ENCODE measurements at places on chromosomes 6 and 20. TPM values are rescaled to one million over a fixed set of nuclear protein-coding genes. Genes with fewer than 3 reads are reported as not detected.

BPIFA1 gene
- total RNA-seq = not detected

GRCh38 chr6:6788394-6789032 is 200.0 kb downstream of the LY86 start:
- DNase-seq = no peak

DNA sequence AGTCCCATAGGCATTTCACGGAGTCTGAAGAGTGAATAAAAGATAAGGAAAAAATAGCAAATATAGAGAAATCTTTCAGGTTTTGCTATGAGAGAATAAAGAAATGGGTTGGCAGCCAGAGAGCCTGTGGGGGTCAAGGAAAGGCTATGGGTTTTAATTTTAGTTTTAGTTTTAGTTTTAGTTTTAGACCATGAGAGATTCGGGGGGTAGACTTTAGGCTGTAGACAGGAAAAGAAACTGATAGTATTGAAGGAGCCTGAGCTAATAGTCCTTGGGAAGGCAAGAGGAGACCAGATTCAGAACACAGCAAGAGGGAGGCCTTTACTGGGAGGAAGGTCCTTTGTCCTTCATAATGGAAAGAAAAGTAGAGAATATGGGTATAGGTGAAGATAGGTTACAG is 19.3 kb downstream of the DOP1A start:
- no peak for DNase-seq

DNA sequence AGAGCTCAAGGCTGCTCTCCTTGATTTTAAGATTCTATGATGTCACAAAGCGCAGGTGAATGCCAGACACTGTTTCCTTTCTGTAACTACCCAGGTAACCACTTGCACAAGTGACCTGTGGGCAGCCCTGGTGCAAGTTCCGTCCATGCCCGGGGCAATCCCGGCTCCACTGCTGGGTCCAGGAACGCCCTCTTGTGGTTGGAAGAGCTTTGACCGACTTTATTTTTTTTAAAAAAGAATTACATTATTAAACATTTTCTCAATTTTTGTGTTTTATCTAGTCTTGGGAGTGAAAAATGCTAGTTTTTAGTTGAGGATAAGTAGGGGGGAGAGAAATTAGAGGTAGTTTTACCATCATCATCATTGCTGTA is 695.2 kb downstream of the QKI start:
- DNase-seq = peak; percentile 53

DNA sequence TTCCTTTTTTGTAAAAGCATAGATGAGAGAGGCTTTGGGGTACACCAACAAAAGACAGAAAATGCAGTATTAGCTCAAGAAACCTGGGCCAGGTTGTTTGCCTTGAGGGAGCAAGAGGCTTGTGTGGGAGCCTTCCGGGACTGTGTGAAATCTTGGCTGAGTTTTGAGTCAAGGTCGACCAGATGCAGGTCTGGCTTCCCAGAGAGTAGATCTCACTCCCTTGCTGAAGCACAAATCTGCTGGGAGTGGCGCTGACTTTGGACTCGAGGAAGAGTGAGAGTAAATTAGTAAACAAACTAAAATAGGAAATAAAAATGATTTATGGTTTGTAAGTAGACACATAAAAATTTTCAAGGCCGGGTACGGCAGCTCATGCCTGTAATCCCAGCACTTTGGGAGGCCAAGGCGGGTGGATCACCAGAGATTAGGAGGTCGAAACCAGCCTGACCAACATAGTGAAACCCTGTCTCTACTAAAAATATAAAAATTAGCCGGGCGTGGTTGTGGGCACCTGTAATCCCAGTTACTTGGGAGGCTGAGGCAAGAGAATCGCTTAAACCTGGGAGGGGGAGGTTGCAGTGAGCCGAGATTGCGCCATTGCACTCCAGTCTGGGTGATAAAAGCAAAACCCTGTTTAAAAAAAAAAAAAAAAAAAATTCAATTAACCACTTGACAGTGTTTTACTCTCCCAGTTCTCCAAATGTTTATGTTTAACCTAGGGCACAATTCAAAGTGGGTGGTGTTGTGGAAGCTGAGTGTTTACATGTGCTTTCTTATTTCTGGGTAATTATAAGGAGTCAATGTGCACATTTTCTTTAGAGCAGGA is 27.7 kb upstream of the EDN1 start:
- DNase-seq = no peak

GRCh38 chr6:18053078-18053477 is 65.6 kb upstream of the KIF13A start:
- DNase-seq = no peak

- DNase-seq = no peak
Measured at GRCh38 chr20:15913391-15914025, 659.7 kb downstream of the KIF16B start.

Measured in left cardiac atrium (tissue), 4 donors.